Pancreas (tissue), 10 donors: ENCODE measurements at places on chromosomes 7 and 10. TPM values are rescaled to one million over a fixed set of nuclear protein-coding genes. Genes with fewer than 3 reads are reported as not detected.

Gene PHF14
- 13.9 TPM for polyA plus RNA-seq

Gene FRMD4A
- polyA plus RNA-seq: 21.3 TPM

Gene EBLN1
- polyA plus RNA-seq: not detected

Gene GATA3
- polyA plus RNA-seq: 0.11 TPM

Gene TFPI2
- 24.5 TPM for polyA plus RNA-seq

Gene MSS51
- polyA plus RNA-seq: 2.6 TPM

Gene TRIM50
- 21.5 TPM for polyA plus RNA-seq

Gene GIMAP1
- 1.5 TPM for polyA plus RNA-seq

Gene TEX36
- not detected for polyA plus RNA-seq

Gene PHYHIPL
- polyA plus RNA-seq: 4.7 TPM

Gene GDF2
- polyA plus RNA-seq: not detected

Gene KCNH2
- polyA plus RNA-seq: 27.9 TPM

Gene ELAPOR2
- 3.2 TPM for polyA plus RNA-seq

Gene HDAC9
- polyA plus RNA-seq: 4.8 TPM

Gene CLDN3
- 110 TPM for polyA plus RNA-seq

Gene HOGA1
- polyA plus RNA-seq: 15.9 TPM

Gene CALY
- 3.7 TPM for polyA plus RNA-seq

Gene RBP4
- polyA plus RNA-seq: 31.5 TPM

Gene NKX2-3
- 6.2 TPM for polyA plus RNA-seq

Gene ARID5B
- 3.9 TPM for polyA plus RNA-seq
